ENCODE measurements at places on chromosomes 3 and 15. TPM values are rescaled to one million over a fixed set of nuclear protein-coding genes. Genes with fewer than 3 reads are reported as not detected.

The NDN gene
- 1.4 TPM for total RNA-seq

The GTPBP8 gene
- 27.3 TPM for total RNA-seq

The ISLR gene
- not detected for total RNA-seq

The CFAP92 gene
- total RNA-seq: 0.11 TPM

The CERS3 gene
- not detected for total RNA-seq

The TRPM1 gene
- not detected for total RNA-seq
